NCI-H524 (cell line): ENCODE measurements at places on chromosomes 1 and 21.

DNA sequence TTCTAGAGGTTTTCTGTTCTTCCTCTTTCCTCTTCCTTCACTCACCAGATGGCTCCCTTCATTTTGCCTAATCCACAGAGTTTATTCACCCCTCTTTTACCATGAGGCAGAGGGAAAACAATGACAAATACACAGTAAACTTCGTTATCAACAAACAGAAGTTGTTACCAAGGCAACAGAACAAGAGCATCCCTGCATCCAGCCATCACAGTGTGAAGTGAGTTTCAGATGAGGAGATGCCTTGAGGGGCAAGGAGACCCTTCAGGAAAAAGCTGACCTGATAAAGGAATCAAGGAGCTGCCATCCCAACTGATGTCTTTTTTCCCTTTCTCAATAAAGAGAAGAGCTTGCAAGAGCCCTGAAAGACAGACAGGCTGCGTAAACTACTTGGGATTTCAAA lies 195.3 kb downstream of the BRINP2 start:
- DNase-seq = no peak

DNA sequence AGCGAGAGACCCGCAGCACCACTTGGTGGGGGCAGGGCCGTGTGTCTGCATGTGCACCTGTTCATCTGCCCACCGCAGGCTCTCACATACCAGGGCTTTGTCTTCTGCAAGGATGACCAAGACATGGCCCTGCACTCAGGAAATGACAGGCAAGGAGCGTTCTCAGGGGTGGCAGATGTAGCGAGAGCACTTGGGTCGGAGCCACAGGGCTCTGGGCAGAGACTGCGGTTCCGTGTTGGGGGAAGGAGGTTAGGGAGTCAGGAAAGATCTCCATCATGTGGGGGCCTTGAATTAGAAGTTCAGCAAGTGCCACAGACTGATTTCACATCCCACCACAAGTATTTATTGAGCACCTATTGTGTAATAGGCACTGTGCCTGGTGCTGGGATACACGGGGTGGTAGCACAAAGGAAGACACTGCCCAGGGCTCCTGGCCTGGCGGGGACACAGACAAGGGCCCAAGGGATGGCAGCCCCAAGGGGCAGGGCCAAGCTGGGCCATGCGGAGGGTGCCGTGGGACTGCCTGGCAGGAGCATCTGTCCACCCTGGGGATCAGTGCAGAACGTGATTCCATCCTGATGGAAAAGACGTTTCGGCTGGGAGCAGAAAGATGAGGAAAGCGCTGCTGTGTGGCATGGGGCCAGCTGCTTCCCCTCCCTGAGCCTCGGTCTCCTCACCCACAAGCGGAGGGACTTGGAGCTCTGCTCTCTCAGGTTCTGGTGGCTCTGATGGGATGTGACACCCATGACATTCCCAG lies 11.4 kb upstream of the SPSB1 start:
- DNase-seq = no peak

GRCh38 chr1:183912265-183912886 lies 107.5 kb downstream of the RGL1 start:
- no peak for DNase-seq

GRCh38 chr1:53454019-53454418 lies 5.2 kb upstream of the DMRTB1 start:
- no peak for DNase-seq

- DNase-seq = no peak
Measured at GRCh38 chr1:64004451-64005025, 198.9 kb upstream of the UBE2U start.

GRCh38 chr1:199157494-199157893 lies 518.7 kb downstream of the PTPRC start:
- no peak for DNase-seq
